ENCODE measurements at places on chromosomes 1 and 21.

DNA sequence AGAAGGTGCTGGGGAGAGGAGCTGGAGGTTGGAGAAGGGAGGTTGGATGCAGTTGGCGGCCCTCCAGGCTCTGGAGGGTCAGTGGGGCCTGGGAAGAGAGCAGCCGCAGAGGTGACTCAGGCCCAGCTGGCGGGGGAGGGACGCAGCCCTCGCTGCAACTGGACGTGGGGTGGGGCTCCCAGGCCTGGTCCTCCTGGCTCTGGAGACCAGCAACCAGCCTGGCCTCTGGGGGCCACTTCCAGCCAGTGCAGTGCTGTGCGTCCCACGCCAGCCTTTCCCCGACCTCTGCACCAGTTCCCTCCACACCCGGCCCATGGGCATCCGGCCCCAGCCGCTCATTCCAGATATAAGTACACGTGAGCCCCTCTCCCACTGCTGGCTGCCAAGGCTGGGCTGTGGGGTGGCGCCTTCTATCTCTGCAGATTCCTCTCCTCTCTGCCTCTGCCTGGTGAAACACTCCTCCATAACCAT lies 38.0 kb upstream of the COL18A1 start:
- no peak for DNase-seq

DNA sequence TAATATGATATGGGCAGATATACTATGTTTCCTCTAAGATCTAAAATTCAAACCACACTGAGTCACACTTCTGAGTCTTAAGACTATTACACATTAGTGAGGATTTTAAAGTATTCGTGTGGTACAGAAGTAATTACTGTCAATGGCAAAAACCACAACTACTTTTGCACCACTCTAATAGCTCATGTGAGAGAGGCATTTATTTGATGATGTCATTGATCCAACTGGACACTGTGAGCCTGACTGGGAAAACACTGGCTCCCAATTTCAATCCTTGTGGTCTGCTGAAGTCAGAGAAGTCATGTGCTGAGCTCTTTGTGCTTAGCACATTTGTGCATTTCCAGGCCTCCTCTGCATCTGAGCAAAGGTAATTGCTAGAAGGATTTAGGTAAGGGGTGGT lies 377.8 kb downstream of the USH2A start:
- DNase-seq, result no peak

GRCh38 chr1:59388191-59388590 lies 91.3 kb downstream of the FGGY start:
- DNase-seq, result no peak

- DNase-seq, result no peak
Measured at GRCh38 chr1:12426030-12426429, 192.0 kb downstream of the DHRS3 start.

- DNase-seq, result no peak
Measured at GRCh38 chr1:64242895-64243756, 39.7 kb downstream of the UBE2U start.

DNA sequence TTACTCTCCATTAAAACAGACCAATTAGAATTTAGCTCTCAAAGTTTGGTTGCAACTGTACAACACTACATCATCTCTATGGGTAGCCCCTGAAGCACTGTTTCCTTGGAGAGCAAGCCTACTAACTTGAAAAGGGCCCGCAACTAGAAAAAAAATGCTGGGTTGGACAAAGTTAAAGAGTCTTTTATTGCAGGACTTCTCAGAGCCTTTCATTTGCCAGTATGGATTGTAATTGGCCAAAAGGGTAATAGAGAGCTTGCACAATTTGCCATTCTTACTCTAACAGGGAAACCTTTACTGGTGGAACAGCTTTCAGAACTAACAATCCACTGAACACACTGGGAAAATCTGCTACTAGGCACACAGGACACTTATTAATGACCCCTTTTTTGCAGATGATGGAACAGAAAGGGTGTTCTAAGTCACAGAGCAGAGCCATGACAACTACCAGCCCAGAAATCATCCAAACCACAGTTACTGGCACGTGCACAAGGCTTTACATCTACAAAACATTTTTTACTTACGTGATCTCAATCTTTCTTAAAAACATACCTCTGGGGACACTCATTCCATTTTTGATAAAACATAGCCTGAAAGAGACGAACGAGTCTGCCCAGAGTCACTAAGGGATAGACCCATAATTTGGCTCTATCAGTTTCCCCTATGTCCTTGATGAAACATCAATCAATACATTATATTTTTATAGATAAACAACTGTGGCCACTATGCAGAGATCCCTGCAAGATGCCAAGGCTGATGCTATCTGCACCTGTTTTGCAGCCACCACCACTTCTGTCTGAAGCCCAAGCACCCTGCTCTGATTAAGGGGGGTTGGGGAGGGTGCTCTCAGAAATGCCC lies 176.3 kb upstream of the EDN2 start:
- DNase-seq, result no peak

DNA sequence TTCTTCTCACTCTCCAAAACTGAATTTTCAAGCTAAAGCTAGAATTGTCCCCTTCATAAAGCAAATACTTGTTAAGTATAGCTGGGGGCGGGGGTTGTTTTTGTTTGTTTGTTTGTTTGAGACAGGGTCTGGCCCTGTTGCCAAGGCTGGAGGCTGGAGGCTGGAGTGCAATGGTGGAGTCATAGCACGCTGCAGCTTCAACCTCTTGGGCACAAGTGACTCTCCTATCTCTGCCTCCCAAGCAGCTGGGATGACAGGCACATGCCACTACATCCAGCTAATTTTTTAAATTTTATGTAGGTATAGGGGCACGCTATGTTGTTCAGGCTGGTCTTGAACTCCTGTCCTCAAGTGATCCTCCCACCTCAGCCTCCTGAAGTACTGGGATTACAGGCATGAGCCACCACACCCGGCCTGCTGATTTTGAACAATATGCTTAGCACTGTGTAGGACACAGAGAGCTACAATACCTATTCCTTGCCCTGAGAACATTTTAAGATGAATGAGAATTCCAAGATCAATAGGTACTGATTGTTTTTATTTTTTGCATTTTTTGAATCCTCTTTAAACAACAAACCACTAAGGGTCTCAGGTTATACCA lies 42.2 kb downstream of the PCNX2 start:
- DNase-seq, result no peak

DNA sequence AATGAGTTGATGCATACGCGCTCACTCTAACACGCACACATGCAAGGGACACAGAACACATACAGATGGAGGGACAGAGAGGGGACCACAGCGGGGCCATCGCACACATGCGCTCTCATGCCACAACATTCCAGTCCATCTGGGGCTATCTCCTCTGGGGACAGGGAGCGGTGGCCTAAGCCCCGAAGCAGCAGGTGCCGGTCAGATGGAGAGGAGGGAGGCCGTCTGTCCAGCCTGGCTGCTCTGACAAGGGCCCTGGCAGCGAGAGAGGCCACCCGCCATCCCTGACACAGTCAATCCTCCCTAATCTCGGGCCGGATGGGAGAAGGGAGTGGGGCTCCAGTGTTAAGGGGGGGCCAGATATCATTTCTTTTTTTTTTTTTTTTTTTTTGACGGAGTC lies 123.5 kb downstream of the KIAA0319L start:
- no peak for DNase-seq

GRCh38 chr21:26199456-26199855 lies 28.9 kb upstream of the APP start:
- DNase-seq, result no peak

GRCh38 chr1:192153276-192153675 lies 5.0 kb upstream of the RGS18 start:
- DNase-seq, result no peak

DNA sequence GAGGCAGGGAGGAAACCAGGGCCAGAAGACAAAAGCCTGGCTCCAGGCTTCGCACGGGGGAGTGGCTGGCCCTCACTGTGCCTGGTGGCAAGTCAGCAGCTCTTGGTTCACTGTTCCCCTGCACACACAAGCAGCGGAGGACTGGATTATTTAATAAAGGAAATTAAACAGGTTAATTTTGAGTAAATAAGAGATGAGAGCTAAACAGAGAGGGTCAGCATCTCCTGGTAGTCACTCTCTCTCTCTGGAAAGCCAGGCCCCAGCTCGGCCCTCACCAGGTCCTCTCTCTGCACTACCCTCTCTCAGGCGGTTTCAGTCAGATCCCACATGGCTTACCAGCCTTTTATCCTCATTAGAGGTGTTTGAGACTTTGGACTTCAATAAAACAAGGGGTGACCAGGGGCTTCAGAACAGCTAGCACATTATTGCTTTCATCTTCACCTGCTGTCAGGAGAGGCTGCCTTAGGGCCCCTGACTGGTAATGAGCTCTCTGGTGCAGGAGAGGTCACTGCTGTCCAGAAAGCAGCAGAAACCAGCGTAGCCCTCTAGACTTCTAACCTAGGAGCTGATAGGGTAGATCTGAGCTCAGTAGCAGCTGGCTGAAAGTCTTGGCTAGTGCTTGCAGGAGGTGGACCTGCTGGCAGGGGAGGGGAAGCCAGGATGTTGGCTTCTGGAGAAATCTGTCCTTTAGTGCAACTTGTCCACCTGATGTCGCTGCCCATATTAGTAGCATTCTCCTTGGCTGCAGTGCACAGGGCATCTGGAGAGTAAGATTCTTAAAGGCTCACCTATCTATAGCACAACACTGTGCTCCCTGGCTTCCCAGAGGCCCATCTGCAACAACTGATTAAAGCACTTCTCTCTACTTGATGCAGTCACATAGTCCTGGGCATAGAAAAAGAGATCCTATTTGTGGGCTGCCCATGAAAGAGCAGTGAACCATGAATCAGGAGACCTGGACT lies 45.9 kb downstream of the SYT6 start:
- no peak for DNase-seq

DNA sequence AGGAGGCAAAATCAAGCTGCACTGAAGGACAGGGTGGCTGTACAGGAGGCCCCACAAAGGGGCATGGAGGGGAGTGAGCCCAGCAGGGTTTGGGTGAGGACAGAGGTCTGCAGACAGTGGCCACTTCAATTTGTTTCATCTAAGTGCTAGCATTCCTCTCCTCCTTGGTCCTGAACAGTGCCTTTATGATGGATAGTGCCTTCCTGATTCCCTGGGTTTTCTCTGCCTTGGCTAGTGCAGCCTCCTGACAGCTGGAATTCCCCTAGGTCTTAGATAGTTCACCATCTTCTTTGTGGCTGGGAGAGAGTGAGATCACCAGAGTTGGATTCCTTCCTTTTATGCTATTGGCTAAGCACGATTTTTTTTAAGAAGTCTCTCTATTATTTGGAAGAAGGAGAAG lies 3.8 kb upstream of the HPCAL4 start:
- DNase-seq, result no peak

DNA sequence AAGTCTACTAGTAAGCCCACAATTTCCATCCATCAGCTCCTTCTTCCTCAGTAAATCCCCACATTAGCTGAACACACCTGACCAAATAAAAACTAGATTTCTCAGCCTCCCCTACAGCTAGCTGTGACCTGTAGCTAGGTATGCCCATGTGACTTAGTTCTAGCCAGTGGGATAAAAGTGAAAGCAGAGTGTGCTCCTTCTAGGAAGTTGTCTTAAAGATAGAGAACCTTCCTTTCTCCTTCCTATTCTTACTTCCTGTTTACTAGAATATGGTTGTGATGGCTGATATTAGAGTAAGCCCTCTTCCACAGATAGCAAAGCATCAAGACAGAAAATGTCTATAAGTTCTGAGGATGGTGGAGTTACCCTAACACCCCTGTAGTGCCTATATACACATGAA lies 67.0 kb downstream of the PIK3R3 start:
- no peak for DNase-seq

GRCh38 chr1:181356505-181357340 lies 126.6 kb upstream of the CACNA1E start:
- DNase-seq, result no peak

- DNase-seq, result no peak
Measured at GRCh38 chr1:213925531-213926182, 62.1 kb upstream of the PROX1 start.

DNA sequence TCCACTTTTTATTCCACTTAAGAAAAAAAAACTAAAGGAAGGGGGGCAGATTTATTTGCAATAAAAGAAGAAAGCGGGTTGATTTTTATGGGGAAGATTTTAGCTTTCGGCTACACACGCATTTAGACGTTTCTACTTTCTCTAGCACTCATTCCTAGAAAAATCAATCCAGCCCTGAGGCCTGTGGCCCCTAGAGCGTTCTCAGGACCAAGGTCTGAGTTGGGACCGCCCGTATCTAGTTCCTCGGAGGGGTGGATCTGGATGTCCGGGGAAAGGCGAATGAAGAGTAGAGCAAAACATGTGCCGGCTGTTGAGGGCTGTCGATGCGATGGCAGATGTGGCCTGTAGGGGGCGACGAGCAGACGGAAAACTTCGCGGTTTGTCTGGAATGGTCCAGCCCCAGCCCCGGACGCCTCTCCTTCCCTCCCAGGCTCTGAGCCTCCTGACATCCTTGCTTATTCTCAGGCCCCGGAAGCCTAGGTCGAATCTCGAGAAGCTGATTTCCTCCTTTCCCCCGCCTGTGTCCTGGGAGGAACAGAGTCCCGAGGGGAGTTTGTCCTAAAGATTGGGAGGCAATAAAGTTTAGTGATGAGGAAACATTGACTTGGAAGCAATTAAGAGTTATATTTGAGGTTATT lies 5.2 kb downstream of the FOXD3 start:
- no peak for DNase-seq

DNA sequence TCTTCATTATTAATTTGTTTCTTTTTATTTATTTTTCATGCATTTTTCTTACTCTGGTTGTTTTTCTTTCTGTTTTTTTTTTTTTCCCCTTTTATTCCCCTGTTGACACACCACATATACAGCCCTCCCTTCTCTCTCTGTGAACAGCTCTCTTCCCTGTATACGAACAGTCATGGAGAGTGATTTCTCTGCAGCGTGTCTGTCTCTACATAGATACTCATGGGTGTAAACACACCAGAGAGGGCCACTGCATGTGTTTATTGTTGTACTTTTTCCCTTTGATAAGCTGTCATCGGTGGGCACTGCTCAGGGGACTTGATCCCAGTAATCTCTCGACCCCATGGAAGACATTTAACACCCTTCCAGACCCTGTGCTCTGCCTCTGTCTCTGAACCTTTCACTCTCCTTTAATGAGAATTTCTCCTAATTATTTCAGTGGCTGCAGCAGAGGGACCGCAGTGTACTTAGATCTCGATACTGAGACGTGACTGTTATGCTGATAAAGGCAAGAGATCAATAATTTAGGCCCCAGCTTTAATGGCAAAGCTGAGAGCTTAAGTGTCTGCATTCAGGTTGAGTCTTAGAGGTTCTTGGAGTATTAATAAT lies 113.1 kb downstream of the PBX1 start:
- no peak for DNase-seq
